Stimulated activated CD4-positive, alpha-beta T cell treated with anti-CD3 and anti-CD28 coated beads, TNF-alpha, amount 100 ng/mL, for 1 hour (primary cell): ENCODE measurements at places on chromosomes 1 and 21.
A peak's percentile ranks its signal among the peaks of the same experiment; 100 is the strongest.

DNA sequence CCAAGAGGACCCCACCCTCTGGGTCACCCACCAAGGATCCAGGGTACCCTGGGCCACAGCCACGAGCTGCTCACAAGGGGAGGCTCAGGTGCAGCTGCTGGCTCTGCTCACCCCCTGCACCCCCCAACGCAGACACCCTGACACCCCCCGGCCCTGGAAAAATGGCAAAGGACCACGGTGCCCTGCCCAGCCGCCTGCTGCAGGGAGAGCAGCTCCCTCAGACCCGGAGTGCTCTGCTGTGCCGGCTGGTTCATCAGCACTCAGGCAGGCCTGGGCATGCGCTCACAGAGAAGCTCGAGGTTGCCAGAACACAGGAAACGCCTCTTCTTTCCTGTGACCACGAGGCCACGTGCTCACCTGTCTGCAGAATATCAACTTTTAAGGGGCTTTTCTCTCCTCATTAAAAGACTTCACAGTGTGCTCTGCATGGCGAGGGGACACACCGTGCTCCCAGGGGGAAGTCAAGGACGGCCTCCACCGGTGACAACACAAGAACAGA lies 4.3 kb upstream of the C1QTNF12 start:
- DNase-seq = peak; percentile 54

DNA sequence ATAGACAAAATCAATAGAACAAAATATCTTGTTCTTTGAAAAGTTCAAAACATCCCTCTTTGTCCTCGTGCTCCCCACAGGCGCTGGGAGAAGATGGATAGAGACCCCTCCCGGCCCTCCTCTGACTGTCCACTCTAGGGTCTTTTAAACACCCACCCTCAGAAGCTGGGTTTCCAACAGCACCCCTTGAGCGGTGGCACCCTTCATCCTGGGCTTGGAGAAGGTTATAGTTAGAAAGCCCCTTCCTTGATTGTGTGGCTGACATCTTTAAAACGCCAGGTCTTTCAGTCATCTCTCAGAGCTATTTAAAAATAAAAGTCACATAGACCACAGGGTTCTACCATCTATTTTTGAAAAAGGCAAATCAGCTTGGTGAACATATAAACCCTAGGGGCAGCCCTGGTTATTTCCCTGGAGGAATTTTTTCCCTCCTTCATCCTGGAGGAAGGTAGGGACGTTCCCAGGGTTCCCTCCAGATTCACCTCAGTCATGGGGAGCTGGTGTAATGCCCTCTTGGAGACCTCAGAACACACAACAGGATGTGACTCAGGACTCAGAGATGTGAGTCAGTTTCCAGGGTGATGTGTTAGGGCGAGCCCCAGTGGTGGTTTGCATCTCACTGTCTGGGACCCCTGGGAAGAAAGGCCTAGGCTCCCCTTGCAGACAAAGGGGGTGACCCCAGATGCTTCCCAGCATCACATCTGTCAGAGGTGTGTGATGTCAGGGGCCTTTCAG lies 138.5 kb downstream of the CLIC6 start:
- DNase-seq = peak; percentile 28

GRCh38 chr1:41200728-41201127 lies 41.4 kb downstream of the SCMH1 start:
- no peak for DNase-seq

GRCh38 chr21:34630536-34631143 lies 15.7 kb upstream of the RCAN1 start:
- DNase-seq = no peak

DNA sequence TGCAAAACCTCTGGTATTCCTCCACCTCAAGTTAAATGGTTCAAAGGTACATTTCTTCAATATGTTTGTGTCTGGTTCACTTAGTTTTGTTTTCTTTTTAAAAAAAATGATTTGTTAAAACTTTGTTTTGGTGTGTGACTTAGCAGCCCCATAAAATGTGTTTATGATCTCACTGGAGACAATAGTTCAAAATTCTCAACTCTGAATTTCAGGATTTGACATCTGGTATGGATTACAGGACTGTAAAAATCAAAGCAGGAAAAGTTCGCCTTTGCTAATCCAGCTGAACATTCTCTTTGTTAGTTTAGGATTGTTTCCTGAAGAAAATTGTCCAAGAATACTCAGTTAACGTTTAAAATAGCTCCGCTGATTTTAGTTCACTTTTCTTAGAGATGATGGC lies 231.7 kb downstream of the HMCN1 start:
- DNase-seq = no peak

- DNase-seq = no peak
Measured at GRCh38 chr1:245031041-245031440, 123.7 kb upstream of the KIF26B start.

DNA sequence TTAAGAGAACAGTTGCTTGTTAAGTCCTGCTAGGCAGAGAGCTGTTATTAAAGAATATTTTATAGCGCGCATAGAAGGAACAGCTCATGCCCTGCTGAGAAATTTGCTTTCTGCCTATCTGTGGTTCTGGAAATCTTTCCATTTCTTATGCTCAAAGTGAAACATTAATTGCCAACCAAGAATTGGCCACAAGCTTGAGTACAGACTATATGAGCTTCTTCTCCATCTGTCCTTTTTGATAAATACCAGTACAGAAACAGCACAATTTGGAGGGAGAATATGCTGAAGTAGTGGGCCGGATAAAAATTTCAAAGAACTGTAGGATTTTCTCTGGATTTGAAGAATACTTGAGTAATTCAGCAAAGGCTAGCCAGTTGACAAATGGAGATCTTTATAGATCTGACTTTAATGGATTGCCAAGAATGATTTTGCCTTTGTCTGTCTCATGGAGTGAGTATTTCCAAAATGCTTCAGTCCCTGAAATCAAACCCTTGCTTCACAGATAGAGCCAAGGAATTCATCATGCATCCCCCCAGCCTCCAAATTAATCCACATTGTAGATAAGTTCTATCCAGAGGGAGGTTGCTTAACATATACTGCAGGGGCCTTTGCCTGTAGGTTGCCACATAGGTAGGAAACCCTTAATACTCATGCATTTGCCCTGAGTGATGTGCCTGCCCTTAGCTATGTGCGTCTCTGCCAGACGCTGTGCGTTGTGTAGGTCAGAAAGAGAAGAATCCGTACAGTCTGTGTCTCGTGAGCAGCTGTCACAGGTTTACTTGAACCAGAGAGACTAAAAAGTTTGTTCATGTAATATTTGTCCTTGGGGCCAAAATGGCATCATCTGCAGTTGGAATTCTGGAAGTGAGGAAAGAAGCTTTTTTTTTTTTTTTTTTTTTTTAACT lies 44.2 kb downstream of the SMYD2 start:
- no peak for DNase-seq

- no peak for DNase-seq
Measured at GRCh38 chr1:206002871-206003801, at the start of gene RAB7B. TSS of gene RAB7B (minus strand) at chr1:206003395. CDS start at chr1:205994135, 9,260 bp downstream.

GRCh38 chr1:198667186-198667585 lies 28.3 kb downstream of the PTPRC start:
- no peak for DNase-seq

GRCh38 chr1:154856049-154856448 lies 14.0 kb downstream of the KCNN3 start:
- no peak for DNase-seq

DNA sequence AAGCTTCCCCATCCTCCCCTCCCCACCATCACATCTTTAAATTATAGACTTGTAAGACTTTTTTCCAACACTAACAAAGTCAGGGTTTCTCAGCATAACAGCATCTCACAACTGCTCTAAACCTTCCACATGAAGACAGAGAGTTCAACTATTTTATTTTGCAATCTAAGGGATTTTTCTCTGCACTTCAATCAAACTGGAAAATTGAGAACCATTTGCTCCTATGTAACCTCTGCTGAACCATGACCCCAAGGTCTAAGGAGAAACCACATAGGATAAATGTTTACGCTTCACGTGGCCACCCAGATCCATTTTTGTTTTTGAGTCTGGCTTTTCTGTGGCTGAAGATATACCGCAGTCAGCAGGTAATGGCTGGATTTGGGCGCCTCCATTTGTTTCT lies 13.2 kb downstream of the ERRFI1 start:
- DNase-seq = no peak

GRCh38 chr1:226123591-226124471 lies 61.3 kb downstream of the H3-3A start:
- DNase-seq = no peak

- DNase-seq = no peak
Measured at GRCh38 chr1:91680556-91681155, 180.0 kb downstream of the CDC7 start.

DNA sequence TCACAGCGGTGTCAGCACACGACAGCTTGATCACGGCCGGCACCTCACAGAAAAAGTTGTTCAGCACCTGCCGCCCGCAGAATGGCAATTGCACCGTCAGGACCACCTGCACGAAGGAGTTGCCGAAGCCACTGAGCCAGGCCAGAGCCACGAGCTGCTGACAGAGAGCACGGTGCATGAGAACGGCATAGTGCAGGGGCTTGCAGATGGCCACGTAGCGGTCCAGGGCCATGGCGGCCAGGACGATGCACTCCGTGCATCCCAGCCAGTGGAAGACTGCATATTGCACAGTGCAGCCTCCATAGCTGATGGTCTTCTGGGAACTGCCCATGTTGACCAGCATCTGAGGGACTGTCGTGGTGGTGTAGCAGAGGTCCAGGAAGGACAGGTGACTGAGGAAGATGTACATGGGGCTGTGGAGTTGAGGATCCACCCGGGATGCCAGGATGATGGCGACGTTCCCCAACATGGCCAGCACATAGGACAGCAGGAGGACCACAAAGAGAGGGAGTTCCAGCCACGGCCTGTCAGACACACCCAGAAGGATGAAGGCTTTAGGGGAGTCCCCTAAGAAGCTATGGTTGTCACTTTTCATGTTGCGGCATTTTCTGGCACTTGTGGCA lies 6.4 kb downstream of the OR2B11 start:
- DNase-seq = no peak

- DNase-seq = no peak
Measured at GRCh38 chr1:232697187-232697822, 67.4 kb upstream of the SIPA1L2 start.

GRCh38 chr1:200974711-200975110 lies 48.8 kb downstream of the KIF21B start:
- DNase-seq = no peak

DNA sequence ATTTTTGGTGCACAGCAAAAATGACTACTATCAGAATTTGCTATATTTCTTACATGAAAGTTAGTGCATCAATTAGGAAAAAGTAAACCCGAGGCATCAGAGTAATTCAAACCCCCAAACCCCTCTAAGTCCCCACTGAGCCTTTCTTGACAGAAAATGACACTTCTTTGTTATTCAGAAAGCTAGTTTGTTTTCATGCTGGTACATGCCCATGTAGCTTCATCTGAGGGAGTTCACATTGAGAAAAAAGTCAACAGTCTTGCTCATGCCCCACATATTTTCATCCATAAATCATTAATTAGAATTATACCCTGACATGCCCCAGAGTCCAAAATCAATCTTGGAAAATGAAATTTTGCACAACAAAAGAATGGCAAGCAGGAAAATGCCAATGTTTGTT lies 39.9 kb upstream of the PDC start:
- no peak for DNase-seq

DNA sequence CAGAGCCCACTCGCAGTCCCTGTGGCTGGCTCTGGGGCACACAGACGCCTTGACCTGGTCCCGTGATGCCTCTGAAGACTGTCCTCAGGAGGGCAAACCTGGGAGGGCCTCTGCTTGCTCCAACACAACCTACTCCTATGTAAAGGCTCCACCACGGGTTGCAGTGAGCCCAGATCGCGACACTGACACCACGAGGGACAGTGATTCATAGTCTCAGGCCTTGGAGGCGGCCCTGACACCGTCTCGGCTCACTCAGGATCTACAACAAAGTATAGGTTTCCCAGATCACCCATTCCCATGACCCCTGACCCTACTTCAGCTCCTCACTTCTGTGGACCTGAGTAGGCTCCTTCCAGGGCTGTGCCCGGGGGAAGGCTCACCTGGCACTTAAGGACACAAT lies 28.0 kb downstream of the NOL9 start:
- DNase-seq = no peak

GRCh38 chr1:87318806-87319205 lies 9.9 kb upstream of the LMO4 start:
- no peak for DNase-seq

DNA sequence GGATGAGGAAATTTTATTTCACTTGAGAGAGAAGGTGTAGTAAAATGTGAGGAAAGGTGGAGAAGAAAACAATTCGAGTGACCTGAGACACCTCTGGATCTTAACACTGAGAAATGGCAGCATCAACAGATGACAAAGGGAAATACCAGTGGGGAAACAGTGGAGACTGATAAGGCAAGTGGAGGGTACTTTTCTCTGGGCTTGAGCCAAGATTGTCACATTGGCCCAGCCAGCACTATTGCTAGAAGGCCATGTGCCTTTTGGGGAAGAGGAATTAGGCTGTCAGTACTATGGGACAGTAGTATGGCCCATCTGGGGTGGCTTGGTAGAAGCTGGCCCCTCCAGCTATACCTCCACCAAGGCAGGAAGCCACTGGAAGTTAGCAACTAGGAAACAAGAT lies 8.4 kb downstream of the SYPL2 start:
- no peak for DNase-seq

- DNase-seq = no peak
Measured at GRCh38 chr1:168709405-168710363, 19.3 kb downstream of the DPT start.

DNA sequence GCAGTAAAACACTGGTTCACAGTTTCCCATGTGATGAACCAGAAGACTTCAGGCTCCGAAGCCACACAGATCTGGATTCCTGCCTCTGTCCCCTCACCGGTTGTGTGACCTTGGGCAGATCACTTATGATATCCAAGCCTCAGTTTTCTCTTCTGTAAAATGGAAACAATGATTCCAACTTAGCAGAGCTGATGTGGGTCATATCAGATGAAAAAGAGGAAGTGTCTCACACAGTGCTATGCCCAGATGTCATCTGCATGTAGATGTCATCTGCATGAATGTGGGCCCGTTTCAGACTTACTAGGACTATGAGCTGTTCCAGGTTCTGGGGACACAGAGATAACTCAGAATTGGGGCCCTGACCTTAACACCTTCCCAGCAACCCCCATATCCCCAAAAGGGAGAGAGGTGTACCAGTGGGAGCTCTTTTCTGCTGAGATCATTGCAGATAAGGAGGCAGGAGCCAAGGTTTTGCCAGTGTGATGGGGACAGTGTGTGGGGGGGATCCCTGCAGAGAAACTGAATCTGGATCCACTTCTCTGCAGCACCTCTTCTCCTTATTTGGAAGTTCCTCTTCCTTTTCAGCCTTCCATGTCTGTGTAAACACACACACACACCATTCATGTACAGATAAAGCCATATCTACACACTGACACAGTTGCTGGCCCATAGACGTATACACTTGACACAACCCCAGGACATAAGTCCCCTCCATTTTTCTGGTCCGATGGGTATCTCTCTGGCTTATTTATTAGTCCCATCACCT lies 5.0 kb upstream of the ADGRB2 start:
- DNase-seq = no peak

GRCh38 chr21:25512095-25513081 lies 94.9 kb downstream of the MRPL39 start:
- no peak for DNase-seq

- DNase-seq = no peak
Measured at GRCh38 chr1:222709700-222710153, 2.6 kb downstream of the AIDA start.

GRCh38 chr1:91007827-91008226 lies 14.0 kb downstream of the ZNF644 start:
- no peak for DNase-seq

GRCh38 chr1:22877980-22878379 lies 94.7 kb downstream of the LACTBL1 start:
- DNase-seq = no peak

- DNase-seq = no peak
Measured at GRCh38 chr21:31872452-31873274, at the start of gene HUNK. TSS of gene HUNK (plus strand) at chr21:31873020. CDS start at chr21:31873675, 655 bp downstream.
